Islet precursor cell (in vitro differentiated cells): ENCODE measurements at places on chromosomes 12 and 14.
A peak's percentile ranks its signal among the peaks of the same experiment; 100 is the strongest.

GRCh38 chr12:57632073-57632957 lies 686 bp downstream of the B4GALNT1 start:
- peak; percentile 75 for DNase-seq

- peak; percentile 91 for DNase-seq
Observed at GRCh38 chr12:75888874-75889613, 142.5 kb downstream of the PHLDA1 start.

DNA sequence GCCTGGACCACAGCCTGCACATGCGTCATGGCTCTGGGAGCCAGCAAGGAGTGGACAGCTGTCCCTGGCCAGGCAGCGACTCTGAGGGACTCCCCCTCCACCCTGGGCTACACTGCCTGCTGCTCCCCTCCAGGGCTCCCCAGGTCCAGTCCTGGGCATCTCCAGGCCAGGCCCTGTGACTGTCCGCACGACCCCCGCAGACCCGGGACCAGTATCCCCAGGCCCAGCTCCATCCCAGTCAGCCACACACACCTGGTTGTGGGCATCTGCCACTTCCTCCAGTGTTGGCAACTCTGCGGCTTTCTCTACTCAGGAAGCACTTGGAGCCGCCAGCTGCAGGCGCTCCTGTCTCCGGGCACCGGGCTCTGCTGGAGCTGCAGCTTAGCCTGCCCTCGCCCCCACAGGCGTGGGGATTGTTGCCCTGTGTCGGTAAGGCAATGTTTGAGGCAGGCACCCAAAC lies 2.4 kb downstream of the ULK1 start:
- DNase-seq: no peak

DNA sequence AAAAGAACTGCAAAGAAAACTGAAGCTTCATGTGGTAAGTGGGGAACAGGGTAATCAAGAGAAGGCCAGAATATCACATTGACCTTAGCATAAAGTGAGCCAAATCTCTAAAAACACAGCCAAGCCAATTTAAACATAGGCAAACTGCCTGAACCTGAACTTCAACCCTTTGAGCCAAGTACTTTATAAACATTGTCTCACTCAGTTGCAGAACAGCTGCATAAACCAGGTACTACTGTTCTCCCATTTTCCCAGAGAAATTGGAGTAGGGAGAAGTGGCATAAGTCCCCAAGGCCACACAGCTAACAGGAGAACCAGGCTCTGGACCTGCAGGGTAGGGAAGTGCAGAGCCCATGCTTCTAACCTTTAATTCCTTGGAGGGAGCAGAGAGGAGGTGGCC lies 30.4 kb upstream of the FKBP4 start:
- DNase-seq: peak; percentile 8

DNA sequence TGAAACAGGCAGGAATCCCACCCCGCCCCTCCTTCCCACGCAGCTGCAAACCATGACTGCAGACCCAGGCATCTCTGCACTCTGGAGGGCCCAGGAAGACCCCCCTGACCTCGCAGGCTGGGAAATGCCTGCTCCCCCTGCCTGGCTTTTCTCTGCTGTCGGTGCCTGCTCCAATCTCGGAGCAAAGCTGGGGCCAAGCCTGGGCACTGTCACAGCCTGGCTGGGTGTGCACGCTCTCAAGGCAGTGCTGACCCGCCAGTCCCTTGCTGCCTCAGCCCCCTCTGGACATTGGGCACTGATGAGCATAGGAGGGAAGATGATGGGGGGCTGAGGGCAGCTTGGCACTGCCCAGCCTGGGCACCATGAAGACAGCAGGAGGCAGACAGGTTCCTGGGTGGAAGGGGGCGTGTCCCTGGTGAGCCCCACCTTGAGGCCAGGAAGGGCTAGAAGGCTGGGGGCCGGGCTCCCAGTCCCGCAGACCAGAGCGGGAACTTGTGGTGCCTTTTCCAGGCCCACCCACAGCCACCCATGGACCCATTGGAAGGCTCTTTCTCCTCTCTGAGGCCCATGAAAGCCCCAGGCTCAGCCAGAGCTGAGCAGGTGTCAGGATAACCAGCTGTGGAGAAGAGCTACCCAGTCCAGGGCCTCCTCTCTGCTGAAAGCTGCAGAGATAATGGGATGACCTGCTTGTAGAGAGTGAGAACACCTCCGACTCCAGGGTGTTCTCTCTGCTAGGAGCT lies 10.7 kb upstream of the ZNF605 start:
- DNase-seq: no peak

- DNase-seq: peak; percentile 52
Observed at GRCh38 chr12:1790444-1790843, 29.9 kb upstream of the LRTM2 start.

DNA sequence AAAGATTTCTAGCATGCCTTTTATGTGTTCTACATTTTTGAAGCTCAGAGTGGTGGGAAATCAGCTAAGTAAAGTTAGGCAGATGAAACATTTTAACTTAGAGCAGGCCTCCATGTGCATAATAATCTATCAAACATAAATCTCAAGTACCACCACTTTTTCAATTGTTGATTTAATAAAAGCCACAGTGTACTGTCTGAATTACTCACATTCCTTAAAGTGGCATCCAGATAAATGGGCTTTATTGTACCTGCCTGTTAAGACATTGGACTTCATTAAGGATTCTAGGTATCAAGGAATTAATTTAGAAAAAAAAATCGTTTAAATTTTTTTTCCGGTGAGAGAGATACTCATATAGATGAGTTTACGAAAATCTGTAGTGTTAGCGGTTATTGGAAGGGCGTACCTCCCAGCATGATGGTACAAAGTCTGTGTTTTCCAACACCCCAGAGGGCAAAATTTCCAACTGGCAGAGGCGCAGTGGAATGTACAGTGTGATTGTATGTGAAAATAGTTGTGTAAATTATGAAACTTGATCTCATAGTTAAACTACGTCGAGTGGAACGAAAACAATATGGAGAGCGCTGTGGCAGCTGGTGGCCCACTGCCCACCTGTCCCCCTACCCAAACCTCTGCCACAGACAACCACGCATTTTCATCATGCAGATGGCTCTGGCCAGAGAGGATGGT lies 25.0 kb downstream of the ELK3 start:
- no peak for DNase-seq

GRCh38 chr14:63493246-63493645 lies 49.9 kb downstream of the PPP2R5E start:
- peak; percentile 61 for DNase-seq

- no peak for DNase-seq
Observed at GRCh38 chr12:6662602-6662905, 365 bp downstream of the ING4 start.

- DNase-seq: peak; percentile 86
Observed at GRCh38 chr12:117212563-117213190, 22.4 kb upstream of the FBXO21 start.

- no peak for DNase-seq
Observed at GRCh38 chr12:16136219-16136988, 141.1 kb downstream of the SLC15A5 start.

- DNase-seq: no peak
Observed at GRCh38 chr14:63224196-63224595, 20.0 kb downstream of the RHOJ start.

DNA sequence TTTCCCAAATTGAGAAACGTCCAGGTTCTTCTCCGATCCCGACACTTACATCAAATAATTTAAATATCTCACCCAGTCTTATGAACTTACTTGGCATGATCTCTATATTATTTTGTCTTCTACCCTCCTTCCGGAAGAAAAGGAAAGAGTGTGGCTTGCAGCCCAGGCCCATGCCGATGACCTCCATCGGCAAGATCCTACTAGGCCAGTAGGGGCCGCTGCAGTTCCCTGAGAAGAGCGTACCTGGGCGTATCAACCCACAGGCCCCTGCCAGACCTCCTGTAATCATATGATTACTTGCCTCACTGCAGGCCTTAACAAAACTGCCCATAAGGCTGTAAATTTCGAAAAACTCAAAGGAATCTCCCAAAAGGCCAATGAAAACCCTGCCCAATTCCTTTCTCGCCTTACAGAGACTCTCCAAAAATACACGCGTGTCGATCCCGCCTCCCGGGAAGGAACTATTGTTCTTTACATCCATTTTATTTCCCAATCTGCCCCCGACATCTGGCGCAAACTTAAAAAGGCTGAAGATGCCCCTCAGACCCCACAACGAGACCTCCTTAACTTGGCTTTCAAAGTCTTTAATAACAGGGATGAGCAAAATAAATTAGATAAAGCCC lies 69.6 kb downstream of the MOK start:
- DNase-seq: peak; percentile 85
